ENCODE measurements at places on chromosomes 5 and 9.

GRCh38 chr9:69130456-69131441, 43.3 kb upstream of the TJP2 start:
- DNase-seq = peak; percentile 76

GRCh38 chr9:120394058-120394669, 185.8 kb downstream of the CDK5RAP2 start:
- peak; percentile 38 for DNase-seq

DNA sequence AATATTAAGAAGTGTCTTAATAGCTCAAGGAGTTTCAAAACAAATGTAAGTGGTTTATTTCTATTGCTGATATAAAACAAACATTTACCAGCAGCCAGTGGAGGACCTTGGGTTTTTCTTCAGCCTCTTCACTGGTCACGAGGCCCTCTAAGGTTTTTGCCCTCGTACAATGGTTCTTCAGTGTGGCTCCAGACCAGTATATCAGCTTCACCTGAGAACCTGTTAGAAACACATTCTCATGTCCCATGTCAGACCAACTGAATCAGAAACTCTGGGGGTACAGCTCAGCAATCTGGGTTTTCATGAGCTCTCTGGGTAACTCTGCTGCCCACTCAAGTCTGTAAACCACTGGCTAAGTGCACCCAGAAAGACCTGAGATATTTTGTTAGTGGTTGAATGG, 12.9 kb downstream of the WWC1 start:
- no peak for DNase-seq

GRCh38 chr5:108361771-108362170, 20.1 kb downstream of the FBXL17 start:
- DNase-seq = no peak

DNA sequence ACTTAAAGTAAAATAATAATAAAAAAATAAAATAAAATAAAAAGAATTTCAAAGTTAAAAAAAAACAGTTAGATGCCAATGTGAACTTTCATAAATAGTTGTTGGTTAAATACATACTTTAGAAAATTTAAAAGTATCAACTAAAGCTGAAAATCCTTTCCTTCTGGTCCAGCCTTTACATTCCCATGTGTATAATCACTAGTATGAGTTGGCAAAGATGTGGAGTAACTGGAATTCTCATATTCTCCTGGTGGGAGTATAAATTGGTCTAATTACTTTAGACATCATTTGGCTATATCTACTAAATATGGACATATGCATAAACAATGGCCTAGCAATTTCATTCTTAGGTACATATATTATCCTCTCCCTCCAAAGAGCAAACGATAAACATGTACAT, 619.9 kb downstream of the PTPRD start:
- DNase-seq = no peak

- no peak for DNase-seq
These were observed 56.8 kb downstream of the UGCG start for GRCh38 chr9:111953444-111953843.

- no peak for DNase-seq
These were observed 141.8 kb downstream of the MUSK start for GRCh38 chr9:110810262-110810976.

GRCh38 chr5:78701795-78702410, 53.3 kb upstream of the LHFPL2 start:
- DNase-seq = no peak

All from retinal pigment epithelial cell (primary cell).